NK-92 treated with Interleukin-12 subunit alpha and Interleukin-12 subunit beta, amount 100 ng/mL, for 24 hours (cell line): ENCODE measurements at places on chromosomes 2 and 18.

- no peak for DNase-seq
Observed at GRCh38 chr2:4873876-4874593, 818.1 kb upstream of the SOX11 start.

GRCh38 chr2:64350996-64351395 is 103.0 kb upstream of the LGALSL start:
- DNase-seq = no peak

DNA sequence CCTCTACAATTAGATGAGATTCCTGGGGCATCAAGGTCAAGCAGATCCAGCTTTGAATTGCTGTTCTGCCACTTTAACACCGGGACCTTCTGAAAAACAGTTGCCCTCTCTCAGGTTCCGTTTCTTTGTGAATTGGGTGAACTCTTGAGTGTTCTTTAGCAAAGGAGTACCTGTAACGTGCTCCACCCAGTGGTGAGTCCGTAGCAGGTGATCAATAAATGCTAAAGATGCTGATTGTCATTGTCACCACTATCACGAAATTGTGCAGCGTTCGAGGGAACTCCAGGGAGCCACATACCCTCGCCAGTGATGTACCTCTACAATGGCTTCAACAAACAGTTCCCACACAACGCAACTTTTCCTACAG is 81.9 kb downstream of the TCF7L1 start:
- DNase-seq = no peak

DNA sequence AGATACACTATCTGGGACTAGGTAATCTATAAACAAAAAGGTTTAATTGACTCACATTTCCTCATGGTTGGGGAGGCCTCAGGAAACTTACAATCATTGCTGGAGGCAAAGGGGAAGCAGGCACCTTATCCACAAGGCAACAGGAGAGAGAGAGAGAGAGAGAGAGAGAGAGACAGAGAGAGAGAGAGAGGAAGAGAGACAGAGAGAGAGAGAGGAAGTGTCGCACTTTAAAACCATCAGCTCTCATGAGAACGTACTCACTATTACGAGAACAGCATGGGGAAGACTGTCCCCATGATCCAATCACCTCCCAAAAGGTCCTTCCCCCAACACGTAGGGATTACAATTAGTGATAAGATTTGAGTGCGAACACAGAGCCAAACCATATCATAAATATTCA is 253.5 kb upstream of the TRIB2 start:
- no peak for DNase-seq

DNA sequence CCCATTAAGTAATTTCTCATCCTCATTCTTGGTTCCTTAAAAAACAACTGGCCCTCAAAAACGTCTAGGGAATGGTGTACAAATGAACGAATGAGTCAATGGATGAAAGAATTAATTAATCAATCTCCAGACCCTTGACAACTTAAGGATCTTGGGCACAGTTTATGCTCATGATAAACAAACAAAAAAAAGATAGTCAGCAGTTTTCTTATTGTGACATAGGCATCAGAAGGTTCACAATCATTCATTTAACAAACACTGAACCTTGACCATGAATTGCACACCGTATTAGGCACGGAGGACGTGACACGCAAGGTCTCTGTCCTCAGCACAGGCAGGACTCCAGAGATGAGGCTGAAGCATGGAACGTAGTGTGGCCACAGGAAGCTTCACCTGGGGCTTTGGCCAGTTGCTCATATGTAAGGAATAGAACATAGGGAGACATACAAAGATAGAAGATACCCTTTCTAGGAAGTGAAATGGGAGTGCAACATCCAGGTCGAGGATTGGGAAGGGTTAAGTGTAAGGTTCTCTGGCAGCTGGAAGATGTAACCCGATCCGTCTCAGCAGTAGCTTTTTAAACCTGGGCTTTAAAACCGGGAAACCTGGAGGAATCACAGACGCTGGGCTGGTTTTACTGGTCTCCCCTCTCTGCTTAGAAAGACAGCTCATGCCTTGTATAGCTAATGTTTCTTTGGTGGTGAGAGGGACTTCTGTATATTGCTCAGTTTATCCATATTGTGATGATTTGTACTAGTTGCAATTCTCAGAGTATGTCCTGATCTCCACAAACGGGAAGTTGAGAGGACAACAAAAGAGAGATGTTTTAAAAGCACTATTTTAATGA is 8.9 kb upstream of the LTBP1 start:
- DNase-seq = no peak

DNA sequence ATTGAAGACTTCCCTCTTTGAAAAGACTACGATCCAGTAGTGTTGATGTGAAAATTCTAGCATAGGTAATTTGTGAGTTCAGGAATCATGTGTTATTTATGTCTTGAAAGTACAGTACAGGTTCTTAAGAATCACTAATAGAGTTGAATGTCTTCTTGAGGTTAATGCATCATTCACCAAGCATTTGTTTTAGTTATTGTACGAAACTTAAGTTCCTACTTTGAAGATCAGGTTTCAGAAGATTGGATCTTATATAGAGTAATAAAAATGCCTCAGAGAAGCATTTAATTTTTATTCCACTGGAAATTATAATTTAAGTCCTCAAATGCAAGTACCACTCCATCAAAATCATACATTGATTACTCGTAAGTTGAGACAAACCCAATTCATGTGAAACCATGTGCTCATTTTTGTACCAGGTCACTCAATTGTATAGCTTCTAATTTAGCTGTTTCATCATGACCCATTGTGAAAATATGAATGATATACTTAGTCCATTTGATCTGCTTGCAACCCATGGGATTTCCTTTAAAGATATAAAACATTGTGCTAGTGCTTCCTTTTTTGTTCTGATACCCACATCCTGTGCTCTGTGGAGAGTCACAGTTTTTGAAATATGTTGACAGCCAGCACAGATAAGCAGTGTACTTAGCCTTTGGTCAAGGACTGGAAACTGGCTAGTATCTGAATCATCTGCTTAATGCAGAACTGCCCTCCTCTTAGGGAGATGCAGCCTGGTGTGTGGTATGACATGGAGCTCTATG is 22.5 kb upstream of the RAB27B start:
- no peak for DNase-seq

GRCh38 chr2:219836647-219837177 is 209.3 kb downstream of the SLC4A3 start:
- DNase-seq = no peak

DNA sequence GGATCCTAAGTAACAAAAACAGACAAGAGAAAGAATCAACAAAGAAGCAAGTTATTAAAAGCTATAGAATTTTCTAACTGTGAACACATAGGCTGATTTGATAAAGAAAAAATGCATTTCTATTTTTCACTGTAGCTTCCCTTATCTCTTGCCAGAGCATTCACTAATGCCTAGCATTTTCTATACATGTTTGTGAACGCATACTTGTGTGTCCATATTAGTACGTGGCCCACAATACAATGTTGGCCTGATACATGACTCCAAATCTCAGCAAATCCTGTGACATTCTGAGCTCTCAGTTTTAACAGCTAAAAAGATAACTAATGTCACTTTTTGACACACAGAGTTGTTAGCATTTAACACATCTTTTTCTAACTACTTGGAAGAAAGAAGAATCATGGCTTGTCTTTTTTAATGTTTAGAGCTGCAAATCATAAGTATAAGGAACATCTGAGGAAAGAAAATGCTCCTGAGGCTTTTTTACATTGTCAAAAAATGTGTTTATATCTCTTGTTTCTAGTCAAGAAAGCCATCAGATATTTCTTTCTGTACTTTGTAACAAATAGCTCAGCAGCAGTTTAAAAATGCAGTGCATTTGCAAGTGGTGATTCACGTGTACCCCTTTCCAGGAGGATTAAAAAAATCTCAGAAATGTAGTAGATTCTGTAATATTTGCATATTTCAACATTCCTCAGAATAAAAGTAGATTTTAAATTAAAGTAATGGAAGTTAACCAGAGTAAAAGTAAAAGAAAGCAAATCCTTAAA is 1646.8 kb upstream of the TMEFF2 start:
- DNase-seq = no peak
